Sigmoid colon (tissue), 7 donors: ENCODE measurements at places on chromosomes 11 and 22. TPM values are rescaled to one million over a fixed set of nuclear protein-coding genes. Genes with fewer than 3 reads are reported as not detected.

ELMOD1 gene
- 1.4 TPM for total RNA-seq

CECR2 gene
- 1.1 TPM for total RNA-seq

PARVG gene
- total RNA-seq = 8.9 TPM

IL10RA gene
- total RNA-seq = 29.6 TPM

MPEG1 gene
- total RNA-seq = 23.5 TPM

SLC5A1 gene
- total RNA-seq = not detected

CFAP300 gene
- 2.0 TPM for total RNA-seq

SPA17 gene
- total RNA-seq = 2.3 TPM

MS4A7 gene
- total RNA-seq = 26.9 TPM

MMP11 gene
- 7.5 TPM for total RNA-seq

EIF1AD gene
- total RNA-seq = 21.9 TPM

OR51B4 gene
- total RNA-seq = not detected

SLC15A3 gene
- total RNA-seq = 16.3 TPM
